ENCODE measurements at places on chromosomes 4 and X. TPM values are rescaled to one million over a fixed set of nuclear protein-coding genes. Genes with fewer than 3 reads are reported as not detected.

GRCh38 chr4:6633091-6633906, 7.2 kb upstream of the MRFAP1 start:
- H3K27me3 ChIP-seq: no peaks in the 10 kb centered on the region
- no peak overlapping the region for H3K27ac ChIP-seq
- DNase-seq: no peak
- H3K4me3 ChIP-seq: no peak overlapping the region

- H3K27me3 ChIP-seq: no peaks in the 10 kb centered on the region
- no peak for DNase-seq
- H3K36me3 ChIP-seq: no peaks in the 10 kb centered on the region
- no peaks in the 10 kb centered on the region for H3K4me1 ChIP-seq
- no peak overlapping the region for H3K4me3 ChIP-seq
Measured at GRCh38 chr4:59612235-59612634, 1587.9 kb upstream of the ADGRL3 start.

GRCh38 chr4:153181700-153182099, 22.5 kb upstream of the TRIM2 start:
- no peak overlapping the region for H3K27ac ChIP-seq
- no peaks in the 10 kb centered on the region for H3K4me1 ChIP-seq
- H3K36me3 ChIP-seq: no peaks in the 10 kb centered on the region
- H3K27me3 ChIP-seq: no peaks in the 10 kb centered on the region
- no peak overlapping the region for H3K4me3 ChIP-seq

EGF gene
- total RNA-seq: 11.2 TPM

DNA sequence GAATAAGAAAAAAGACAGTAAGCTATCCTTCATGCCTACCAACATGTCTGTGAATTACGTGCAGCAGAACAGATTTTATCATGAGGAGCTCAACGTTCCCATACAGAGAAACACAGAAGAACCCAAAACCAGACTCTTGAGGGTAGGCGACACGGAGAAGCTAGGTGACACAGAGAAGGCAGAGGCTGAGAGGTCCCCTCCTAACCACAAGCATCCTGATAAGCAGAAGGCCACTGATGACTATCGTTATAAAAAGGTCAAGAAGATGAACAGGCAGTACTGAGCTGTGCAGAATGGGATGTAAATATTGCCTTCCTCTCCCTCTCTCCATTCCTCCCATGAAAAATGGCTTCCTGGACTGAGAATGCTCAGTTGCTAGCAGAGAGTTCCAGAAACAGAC, 350.2 kb upstream of the BOD1L1 start:
- DNase-seq: no peak
- no peak overlapping the region for H3K27ac ChIP-seq
- no peaks in the 10 kb centered on the region for H3K27me3 ChIP-seq
- no peak overlapping the region for H3K4me3 ChIP-seq

DNA sequence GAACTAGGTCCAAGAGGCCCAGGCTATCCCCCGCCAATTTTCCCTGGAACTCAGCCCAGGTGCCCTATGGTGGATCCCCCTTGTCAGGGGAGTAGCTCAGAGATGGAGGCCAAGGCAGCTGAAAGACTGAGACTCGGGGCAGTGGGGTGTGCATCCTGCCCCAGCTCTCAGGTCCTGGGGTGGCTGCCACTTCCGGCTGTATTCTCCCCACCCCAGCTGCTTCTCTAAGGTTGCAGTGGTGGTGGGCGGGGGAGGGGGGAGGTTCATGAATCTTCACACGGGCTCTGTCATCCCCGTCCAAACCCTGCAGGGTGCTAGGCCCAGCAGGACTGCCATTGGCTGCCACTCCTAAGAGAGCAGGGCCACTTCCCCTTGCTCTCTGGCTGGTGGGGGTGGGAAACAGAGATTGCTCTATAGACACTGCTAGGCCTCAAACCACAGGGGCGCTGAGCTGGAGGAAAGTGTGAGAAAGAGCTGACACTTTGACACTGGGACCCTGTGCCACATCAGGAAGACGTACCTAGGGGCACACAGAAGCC, 1.5 kb downstream of the SASH3 start:
- H3K4me3 ChIP-seq: no peak overlapping the region
- H3K27ac ChIP-seq: peak overlapping the region; percentile 22
- DNase-seq: no peak
- no peaks in the 10 kb centered on the region for H3K4me1 ChIP-seq
- H3K36me3 ChIP-seq: no peaks in the 10 kb centered on the region

- no peaks in the 10 kb centered on the region for H3K27me3 ChIP-seq
- H3K4me3 ChIP-seq: no peak overlapping the region
- no peak overlapping the region for H3K27ac ChIP-seq
- no peaks in the 10 kb centered on the region for H3K36me3 ChIP-seq
Measured at GRCh38 chr4:171629737-171630136, 183.5 kb upstream of the GALNTL6 start.

GRCh38 chr4:1297023-1297395, 7.3 kb downstream of the MAEA start:
- peaks cover 16% of the 10 kb centered on the region for H3K36me3 ChIP-seq
- H3K4me1 ChIP-seq: peaks cover 61% of the 10 kb centered on the region
- no peak overlapping the region for H3K27ac ChIP-seq
- H3K27me3 ChIP-seq: no peaks in the 10 kb centered on the region

GRCh38 chrX:38336538-38337240, 9.4 kb upstream of the RPGR start:
- no peak overlapping the region for H3K4me3 ChIP-seq
- H3K4me1 ChIP-seq: peaks cover 8% of the 10 kb centered on the region
- H3K27ac ChIP-seq: no peak overlapping the region
- peaks cover 17% of the 10 kb centered on the region for H3K27me3 ChIP-seq
- H3K36me3 ChIP-seq: no peaks in the 10 kb centered on the region

VCX3B gene
- not detected for total RNA-seq

DNA sequence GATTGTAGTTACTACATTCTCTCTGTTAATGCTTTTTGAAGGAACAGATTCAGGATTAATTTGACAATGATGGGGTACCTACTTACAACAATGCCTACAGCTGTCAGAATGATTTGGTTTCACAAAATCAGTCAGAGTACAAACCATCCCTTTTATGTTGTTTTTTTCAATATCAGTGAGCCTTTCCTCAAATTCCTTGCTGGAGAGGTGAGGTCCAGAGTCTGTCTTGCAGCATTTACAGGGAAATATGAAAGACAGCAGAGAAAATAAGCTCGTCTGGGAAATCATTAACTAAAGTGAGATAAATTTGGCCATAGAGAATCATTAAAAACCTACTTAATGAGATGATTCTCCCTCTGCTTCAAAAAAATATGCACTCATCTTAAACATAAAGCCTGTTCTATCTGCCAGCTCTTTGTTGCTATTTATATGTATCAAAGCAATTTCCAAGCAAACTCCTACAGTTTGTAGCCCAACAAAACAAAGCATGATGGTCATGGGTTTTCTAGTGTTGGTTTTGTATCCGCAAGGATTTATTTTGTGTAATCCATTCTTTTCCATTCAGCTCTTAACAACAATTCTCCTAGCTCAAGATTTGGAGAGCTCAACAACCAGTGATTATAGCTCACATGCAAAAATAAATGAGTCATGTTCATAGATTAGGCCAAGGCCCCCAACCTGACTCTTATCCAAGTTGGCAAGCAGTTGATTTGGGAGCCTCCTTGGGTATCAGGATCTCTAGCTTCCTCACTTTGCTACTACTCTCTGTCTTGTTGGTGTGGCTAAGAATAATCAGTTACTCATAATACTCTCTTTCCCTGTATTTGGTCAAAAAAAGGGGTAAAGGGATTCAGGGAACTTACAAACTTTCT, 222.6 kb downstream of the ENOX2 start:
- H3K27me3 ChIP-seq: no peaks in the 10 kb centered on the region
- H3K4me1 ChIP-seq: no peaks in the 10 kb centered on the region
- no peak overlapping the region for H3K4me3 ChIP-seq
- DNase-seq: no peak

DNA sequence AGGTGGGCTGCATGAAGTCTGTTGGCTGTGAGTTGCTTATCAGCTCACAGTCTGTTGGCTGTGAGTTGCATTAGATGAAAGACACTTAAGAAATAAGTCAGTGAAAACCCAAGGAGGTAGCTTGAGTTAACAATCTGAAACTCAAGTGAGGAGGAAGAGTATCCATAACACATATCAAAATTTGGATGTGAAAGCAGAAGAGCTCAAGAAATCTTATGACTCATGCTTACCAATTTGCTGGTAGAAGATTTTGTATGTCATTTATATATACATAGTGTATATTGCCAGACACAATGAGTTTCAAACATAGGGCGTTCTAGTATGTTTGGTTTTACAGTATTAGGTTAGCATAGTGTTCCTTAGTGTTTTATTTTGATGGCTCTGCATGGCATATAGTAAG, 107.4 kb downstream of the DDIT4L start:
- no peaks in the 10 kb centered on the region for H3K36me3 ChIP-seq
- H3K27me3 ChIP-seq: no peaks in the 10 kb centered on the region
- no peak overlapping the region for H3K4me3 ChIP-seq
- H3K27ac ChIP-seq: no peak overlapping the region
- H3K4me1 ChIP-seq: no peaks in the 10 kb centered on the region
- DNase-seq: no peak

DNA sequence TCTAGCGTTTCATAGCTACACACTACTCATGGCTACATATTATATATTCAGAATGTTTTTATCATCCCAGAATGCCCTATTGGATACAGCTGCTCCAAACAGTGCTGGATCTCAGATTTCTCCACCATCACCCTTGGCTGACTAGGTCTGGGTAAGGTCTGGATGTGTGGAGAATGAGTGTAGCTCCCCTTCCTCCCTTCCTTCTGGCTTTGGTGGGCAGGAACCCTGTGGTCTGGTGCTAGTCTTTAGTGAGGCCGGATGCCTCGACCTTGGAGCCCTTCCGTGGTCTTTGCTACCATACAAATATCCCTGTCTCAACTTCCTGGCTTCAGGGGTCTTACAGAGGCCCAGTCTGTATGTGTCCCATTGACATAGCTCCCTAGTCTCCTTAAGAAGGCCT, 52.1 kb upstream of the KDR start:
- DNase-seq: no peak
- peak overlapping the region; percentile 62 for H3K27ac ChIP-seq
- no peaks in the 10 kb centered on the region for H3K4me1 ChIP-seq
- no peaks in the 10 kb centered on the region for H3K27me3 ChIP-seq
- H3K36me3 ChIP-seq: no peaks in the 10 kb centered on the region
- no peak overlapping the region for H3K4me3 ChIP-seq

GRID2 gene
- total RNA-seq: 0.07 TPM

Measured in heart right ventricle (tissue), 16 donors.